Upper lobe of right lung (tissue), 1 donor: ENCODE measurements at places on chromosomes 1 and 21.

DNA sequence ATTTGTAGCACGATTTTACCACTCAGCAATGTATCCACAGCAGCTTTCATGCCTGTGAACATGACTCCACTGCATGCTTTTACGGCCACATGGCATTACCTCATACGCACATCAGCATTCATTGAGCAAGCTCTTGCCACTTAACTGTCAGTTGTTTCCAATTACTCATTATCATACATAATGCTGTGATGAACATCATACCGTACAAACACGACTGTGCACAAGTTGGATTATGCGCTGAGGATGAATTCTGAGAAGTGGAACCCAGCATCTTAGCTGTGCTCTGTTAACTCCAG is 9.6 kb downstream of the UMODL1 start:
- no peaks in the 10 kb centered on the region for H3K36me3 ChIP-seq
- H3K4me3 ChIP-seq = no peak overlapping the region
- H3K27me3 ChIP-seq = no peaks in the 10 kb centered on the region
- DNase-seq = no peak
- no peaks in the 10 kb centered on the region for H3K4me1 ChIP-seq

DNA sequence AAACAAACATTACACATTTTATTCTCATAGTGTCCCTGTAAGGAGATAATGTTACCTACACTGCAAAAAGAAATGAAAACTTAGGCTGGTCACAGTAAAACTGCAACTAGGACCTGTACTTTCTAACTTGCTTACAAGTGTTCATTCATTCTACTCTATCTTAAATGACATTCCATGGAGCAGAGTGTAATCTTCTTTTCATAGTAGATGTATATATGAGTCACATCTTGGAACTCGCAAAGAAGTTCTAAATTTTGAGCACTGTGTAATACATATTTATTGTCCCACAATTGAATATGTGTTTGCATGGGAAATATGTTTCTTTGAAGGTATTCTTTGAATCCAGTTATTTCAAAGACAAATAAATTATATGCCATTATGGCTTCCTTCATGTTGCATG is 1258.5 kb upstream of the ADGRL2 start:
- H3K36me3 ChIP-seq = no peaks in the 10 kb centered on the region
- no peak overlapping the region for H3K4me3 ChIP-seq
- H3K27ac ChIP-seq = no peak overlapping the region
- no peak for DNase-seq
- no peaks in the 10 kb centered on the region for H3K4me1 ChIP-seq
- no peaks in the 10 kb centered on the region for H3K27me3 ChIP-seq

- H3K36me3 ChIP-seq = no peaks in the 10 kb centered on the region
- peak; percentile 82 for DNase-seq
- peak overlapping the region; percentile 63 for H3K27ac ChIP-seq
- peaks cover 95% of the 10 kb centered on the region for H3K4me1 ChIP-seq
- H3K27me3 ChIP-seq = no peaks in the 10 kb centered on the region
These were observed 27.5 kb downstream of the ARID1A start for GRCh38 chr1:26723013-26723991.

DNA sequence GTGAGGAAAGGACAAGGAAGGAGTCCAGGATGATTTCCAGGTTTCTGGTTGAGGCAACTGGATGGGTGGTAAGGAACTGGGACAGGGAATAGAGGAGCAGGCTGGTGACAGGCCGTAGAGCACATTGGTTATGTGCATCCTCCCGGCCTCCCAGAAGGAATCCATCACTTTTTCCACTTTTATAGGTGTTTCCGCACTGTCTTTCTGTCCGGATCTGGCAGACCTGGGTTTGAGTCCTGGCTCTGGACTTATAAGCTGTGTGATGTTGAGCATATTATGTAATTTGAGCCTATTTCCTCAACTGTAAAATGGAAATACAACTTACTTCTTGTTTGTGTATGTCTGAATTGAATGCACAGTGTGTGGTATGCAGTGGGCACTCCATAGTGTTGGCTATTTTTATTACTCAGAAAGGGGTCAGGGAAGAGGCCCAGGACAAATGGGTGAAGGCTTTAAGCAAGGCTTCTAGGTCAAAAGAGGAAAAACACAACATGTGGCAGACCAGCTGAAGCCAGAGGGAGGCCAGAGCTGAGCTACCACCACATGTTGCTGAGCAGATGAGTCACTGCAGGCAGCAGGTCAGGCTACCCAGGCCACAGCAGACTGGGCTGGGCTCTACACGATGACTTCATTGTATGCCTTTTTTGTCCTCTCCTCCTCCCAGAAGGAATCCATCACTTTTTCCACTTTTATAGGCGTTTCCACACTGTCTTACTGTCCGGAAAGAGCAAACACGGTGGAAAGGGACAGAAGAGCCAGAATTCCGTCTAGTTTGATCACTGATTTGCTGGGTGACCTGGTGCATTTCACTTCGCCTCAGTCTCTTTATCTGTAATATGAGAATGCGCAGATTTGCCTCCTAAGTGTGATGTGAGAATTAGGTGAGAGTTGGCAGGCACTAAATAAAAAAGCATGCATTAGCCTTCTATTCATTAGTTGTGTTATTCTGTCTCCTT is 791 bp upstream of the MAST2 start:
- H3K4me3 ChIP-seq = peak overlapping the region; percentile 53
- H3K27me3 ChIP-seq = no peaks in the 10 kb centered on the region
- H3K4me1 ChIP-seq = peaks cover 22% of the 10 kb centered on the region
- H3K27ac ChIP-seq = peak overlapping the region; percentile 52
- DNase-seq = peak; percentile 79

DNA sequence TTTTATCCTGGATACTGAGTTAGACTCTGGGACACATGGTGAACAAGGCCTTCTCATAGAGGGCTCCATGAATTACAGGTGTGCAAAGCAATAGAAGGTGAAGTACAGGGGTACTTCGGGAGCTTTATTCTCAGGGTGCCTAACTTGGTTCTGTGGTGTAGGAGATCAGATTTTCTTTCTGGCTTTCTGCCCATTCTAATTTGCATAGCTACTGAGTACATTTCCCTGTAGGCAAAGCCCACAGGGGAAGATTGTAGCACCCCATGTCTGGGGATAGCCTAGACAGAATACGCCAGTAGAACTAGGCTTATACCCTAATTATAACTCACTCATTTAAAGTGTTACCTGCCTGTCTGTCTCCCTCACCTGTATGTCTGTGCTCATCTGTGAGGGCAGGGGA is 49.7 kb downstream of the PGM1 start:
- H3K36me3 ChIP-seq = no peaks in the 10 kb centered on the region
- no peaks in the 10 kb centered on the region for H3K27me3 ChIP-seq
- no peak for DNase-seq

GRCh38 chr1:181936768-181937581 is 124.5 kb downstream of the ZNF648 start:
- no peak overlapping the region for H3K4me3 ChIP-seq
- H3K27me3 ChIP-seq = no peaks in the 10 kb centered on the region
- no peaks in the 10 kb centered on the region for H3K4me1 ChIP-seq
- no peak overlapping the region for H3K27ac ChIP-seq

DNA sequence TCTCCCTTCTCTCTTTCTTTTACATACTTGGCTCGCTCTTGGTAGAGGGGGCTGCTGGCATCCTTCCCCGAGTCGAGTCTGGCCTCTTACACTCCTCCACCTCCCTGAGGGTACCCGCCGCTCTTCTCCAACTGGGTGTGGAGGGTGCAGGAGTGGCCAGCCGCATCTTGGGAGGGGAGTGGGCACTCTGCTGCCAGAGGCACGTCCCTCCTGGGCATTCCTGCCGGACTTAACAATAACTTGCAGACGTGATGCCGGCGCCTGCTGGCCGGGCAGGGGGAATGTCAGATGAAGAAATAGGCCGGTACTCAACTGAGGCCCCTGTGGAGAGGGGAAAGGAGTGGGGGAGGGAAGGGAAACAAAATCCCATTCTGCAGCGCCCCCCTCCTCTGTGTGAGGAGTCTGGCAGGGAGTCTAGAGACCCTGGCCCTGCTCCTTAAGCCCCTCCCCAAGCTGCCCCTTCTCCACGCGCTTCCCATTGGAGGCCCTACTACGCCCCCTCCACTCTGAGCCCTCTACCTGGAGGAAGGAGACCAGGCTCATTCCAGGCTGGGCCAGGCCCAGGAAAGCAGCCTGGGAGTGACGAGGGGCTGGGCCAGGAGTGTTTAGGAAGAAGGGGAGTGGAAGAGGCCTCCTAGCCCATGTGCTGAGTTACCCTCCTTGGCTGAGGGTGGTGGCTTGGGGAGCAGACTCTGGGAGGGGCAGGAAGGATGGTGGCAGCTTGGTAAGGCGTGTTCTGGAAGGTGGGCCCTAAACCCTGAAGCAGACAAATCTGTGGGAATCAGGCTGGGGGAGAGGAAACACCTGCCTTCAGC is 1.8 kb downstream of the ATP2B4 start:
- peaks cover 36% of the 10 kb centered on the region for H3K4me1 ChIP-seq
- no peaks in the 10 kb centered on the region for H3K36me3 ChIP-seq
- H3K27me3 ChIP-seq = no peaks in the 10 kb centered on the region
- DNase-seq = peak; percentile 81

- DNase-seq = no peak
- H3K27me3 ChIP-seq = no peaks in the 10 kb centered on the region
- H3K27ac ChIP-seq = no peak overlapping the region
- H3K4me1 ChIP-seq = peaks cover 36% of the 10 kb centered on the region
- H3K4me3 ChIP-seq = no peak overlapping the region
These were observed 11.5 kb downstream of the ATP2B4 start for GRCh38 chr1:203638103-203638475.

DNA sequence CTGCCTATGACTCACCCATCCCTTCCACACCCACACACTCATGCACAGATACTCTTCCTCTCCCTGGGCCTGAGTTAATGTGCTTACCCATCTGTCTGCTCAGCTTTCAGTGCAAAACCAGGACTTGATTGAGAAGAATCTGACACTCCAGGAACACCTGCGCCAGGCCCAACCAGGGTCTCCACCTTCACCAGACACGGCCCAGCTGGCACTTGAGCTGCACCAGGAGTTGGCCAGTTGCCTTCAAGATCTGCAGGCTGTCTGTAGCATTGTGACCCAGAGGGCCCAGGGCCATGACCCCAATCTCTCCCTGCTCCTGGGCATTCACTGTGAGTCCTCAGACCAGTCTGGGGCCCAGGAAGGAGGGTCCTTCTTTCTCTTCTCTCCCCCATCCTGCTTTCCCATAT is 3.5 kb upstream of the SH3BGRL3 start:
- H3K27ac ChIP-seq = peak overlapping the region; percentile 89
- DNase-seq = no peak
- peaks cover 8% of the 10 kb centered on the region for H3K36me3 ChIP-seq
- H3K4me3 ChIP-seq = no peak overlapping the region
- no peaks in the 10 kb centered on the region for H3K27me3 ChIP-seq

- no peak overlapping the region for H3K4me3 ChIP-seq
- no peaks in the 10 kb centered on the region for H3K36me3 ChIP-seq
- DNase-seq = no peak
These were observed 7.3 kb upstream of the APCS start for GRCh38 chr1:159580340-159580739.

GRCh38 chr1:33633019-33633801 is 160.8 kb downstream of the ZSCAN20 start:
- H3K4me1 ChIP-seq = no peaks in the 10 kb centered on the region
- no peak overlapping the region for H3K27ac ChIP-seq
- no peaks in the 10 kb centered on the region for H3K36me3 ChIP-seq
- peaks cover 8% of the 10 kb centered on the region for H3K27me3 ChIP-seq
- H3K4me3 ChIP-seq = no peak overlapping the region
- peak; percentile 90 for DNase-seq

DNA sequence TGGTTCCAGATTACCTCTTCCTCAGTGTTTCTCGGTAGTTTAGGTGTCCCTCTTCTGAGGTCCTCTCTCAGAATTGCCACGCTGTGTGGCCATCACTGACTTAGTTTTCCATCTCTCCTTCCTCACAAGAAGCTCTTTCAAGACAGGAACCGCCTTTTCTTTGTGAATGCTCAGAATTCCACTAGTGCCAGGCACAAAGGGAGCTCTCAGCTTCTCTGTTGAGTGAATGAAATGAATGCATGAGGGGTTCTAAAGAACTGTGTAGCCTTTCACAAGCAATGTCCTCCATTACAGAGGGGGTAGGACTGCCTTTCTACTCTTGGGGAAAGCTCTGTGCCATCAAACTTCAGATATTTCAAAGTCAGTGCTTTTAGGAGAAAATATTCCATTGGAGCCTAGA is 546.8 kb downstream of the RWDD3 start:
- H3K4me1 ChIP-seq = no peaks in the 10 kb centered on the region
- no peaks in the 10 kb centered on the region for H3K36me3 ChIP-seq
- no peaks in the 10 kb centered on the region for H3K27me3 ChIP-seq
- no peak for DNase-seq
- no peak overlapping the region for H3K4me3 ChIP-seq
- no peak overlapping the region for H3K27ac ChIP-seq

DNA sequence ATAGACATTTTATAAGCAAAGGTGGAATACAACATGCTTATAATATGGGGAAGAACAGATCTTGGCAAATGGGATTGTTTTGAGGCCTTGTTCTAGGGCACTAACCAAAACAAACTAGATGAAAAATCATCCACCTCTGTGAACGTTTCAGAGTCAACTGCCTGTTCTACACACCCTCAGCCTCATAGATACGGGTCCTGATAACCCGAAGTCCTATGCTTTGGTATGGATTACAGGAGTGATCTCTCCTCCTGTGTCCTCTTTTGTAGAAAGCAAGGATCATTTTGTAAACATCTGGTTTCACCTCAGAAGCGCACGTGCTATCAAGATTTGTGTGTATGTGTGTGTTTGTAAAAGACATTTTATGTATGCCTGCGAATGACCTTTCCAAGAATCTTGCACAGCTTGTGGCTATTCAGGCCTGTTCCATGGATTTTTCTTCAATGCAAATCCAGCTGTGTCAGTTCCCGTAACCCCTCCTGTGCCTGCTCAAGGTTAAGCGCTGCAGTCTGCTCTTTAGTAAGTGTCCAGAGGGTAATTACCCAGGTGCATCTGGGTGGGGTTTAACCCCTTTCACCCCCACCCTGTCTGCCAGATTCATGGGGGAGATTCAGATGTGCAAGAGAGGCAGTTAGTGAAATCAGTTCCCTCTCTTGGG is 132.4 kb downstream of the ROR1 start:
- no peaks in the 10 kb centered on the region for H3K4me1 ChIP-seq
- no peak overlapping the region for H3K4me3 ChIP-seq
- no peak for DNase-seq
- no peaks in the 10 kb centered on the region for H3K27me3 ChIP-seq
- no peaks in the 10 kb centered on the region for H3K36me3 ChIP-seq

GRCh38 chr21:46046471-46046870 is 51.4 kb upstream of the COL6A2 start:
- no peaks in the 10 kb centered on the region for H3K27me3 ChIP-seq
- DNase-seq = no peak
- no peak overlapping the region for H3K4me3 ChIP-seq
- H3K27ac ChIP-seq = no peak overlapping the region

GRCh38 chr1:63622849-63623566 is 29.8 kb downstream of the PGM1 start:
- DNase-seq = no peak
- H3K27me3 ChIP-seq = no peaks in the 10 kb centered on the region
- H3K36me3 ChIP-seq = no peaks in the 10 kb centered on the region
- no peak overlapping the region for H3K4me3 ChIP-seq

DNA sequence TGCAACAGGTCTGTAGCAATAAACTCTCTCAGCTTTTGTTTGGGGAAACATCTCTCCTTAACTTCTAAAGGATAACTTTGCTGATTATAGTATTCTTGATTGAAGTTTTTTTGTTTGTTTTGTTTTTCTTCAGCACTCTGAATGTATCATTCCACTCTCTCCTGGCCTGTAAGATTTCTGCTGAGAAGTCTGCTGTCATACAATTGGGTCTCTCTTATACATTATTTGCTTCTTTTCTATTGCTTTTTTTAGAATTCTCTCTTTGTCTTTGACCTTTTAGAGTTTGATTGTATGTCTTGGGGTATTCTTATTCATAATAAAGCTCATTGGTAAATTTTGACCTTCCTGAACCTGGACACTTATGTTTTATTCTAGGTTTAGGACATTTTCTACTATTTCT is 386.3 kb downstream of the MRPL39 start:
- H3K27ac ChIP-seq = no peak overlapping the region
- H3K4me3 ChIP-seq = no peak overlapping the region
- DNase-seq = no peak
- H3K4me1 ChIP-seq = no peaks in the 10 kb centered on the region
- no peaks in the 10 kb centered on the region for H3K27me3 ChIP-seq
- no peaks in the 10 kb centered on the region for H3K36me3 ChIP-seq
